Activated T-helper 2 cell treated with anti-CD3 and anti-CD28 coated beads, Interferon-gamma antibody, Interleukin-2, Interleukin-4, amounts not matched to agents 10 μg/mL and 5 μg/mL and 100 μg/mL, durations not matched to agents 14 hours and 24 hours and 36 hours (primary cell): ENCODE measurements at places on chromosomes 5 and 9. TPM values are rescaled to one million over a fixed set of nuclear protein-coding genes. Genes with fewer than 3 reads are reported as not detected.

NDST1 gene
- 2.4 and 3.0 TPM in 2 replicates for total RNA-seq

RNF183 gene
- 0.30 TPM in 1 of 2 replicates, not detected in the other for total RNA-seq

CEL gene
- total RNA-seq, result 2.0 and 2.1 TPM in 2 replicates

MELK gene
- 56.3 and 57.9 TPM in 2 replicates for total RNA-seq

FCN2 gene
- total RNA-seq, result not detected in 2 replicates

FAM169A gene
- total RNA-seq, result 1.9 and 2.1 TPM in 2 replicates

ITGA1 gene
- 0.59 and 0.76 TPM in 2 replicates for total RNA-seq
